Bronchus fibroblast of lung (primary cell): ENCODE measurements at places on chromosomes 2 and 18. TPM values are rescaled to one million over a fixed set of nuclear protein-coding genes. Genes with fewer than 3 reads are reported as not detected.

The PDCD1 gene
- total RNA-seq: not detected in 2 replicates

The ELOA2 gene
- not detected in 2 replicates for total RNA-seq

The CCDC148 gene
- total RNA-seq: 0.45 and 0.50 TPM in 2 replicates

The FBLN7 gene
- total RNA-seq: 1.0 and 2.0 TPM in 2 replicates

The IL36RN gene
- not detected in 2 replicates for total RNA-seq

The PLEKHM3 gene
- total RNA-seq: 4.2 and 6.1 TPM in 2 replicates

The ALPG gene
- not detected in 2 replicates for total RNA-seq

The SMIM21 gene
- not detected in 2 replicates for total RNA-seq

The ADCYAP1 gene
- total RNA-seq: 0.34 TPM in 1 of 2 replicates, not detected in the other

The SFXN5 gene
- total RNA-seq: 6.9 and 8.5 TPM in 2 replicates

The PARD6G gene
- 2.5 and 3.0 TPM in 2 replicates for total RNA-seq

The ABCG8 gene
- total RNA-seq: not detected in 2 replicates

The ME2 gene
- total RNA-seq: 39.5 and 42.4 TPM in 2 replicates

The EIF2B4 gene
- 37.5 and 39.2 TPM in 2 replicates for total RNA-seq

The ADAM17 gene
- 12.9 and 16.3 TPM in 2 replicates for total RNA-seq

The CNTNAP5 gene
- not detected in 2 replicates for total RNA-seq

The VAMP5 gene
- total RNA-seq: 98.0 and 106 TPM in 2 replicates

The KCNG2 gene
- total RNA-seq: 1.9 and 3.9 TPM in 2 replicates

The TGFBRAP1 gene
- total RNA-seq: 9.8 TPM in 2 replicates

The TSPYL6 gene
- total RNA-seq: not detected in 2 replicates

The SULT1C2 gene
- under 0.01 TPM in 1 of 2 replicates, not detected in the other for total RNA-seq

The PSMA8 gene
- not detected in 2 replicates for total RNA-seq

The COLEC12 gene
- total RNA-seq: 14.8 and 15.2 TPM in 2 replicates

The ATG4B gene
- total RNA-seq: 64.5 and 66.7 TPM in 2 replicates

The MRPL30 gene
- total RNA-seq: 27.9 and 33.3 TPM in 2 replicates

The CCDC178 gene
- 0.59 TPM in 1 of 2 replicates, not detected in the other for total RNA-seq

The PIEZO2 gene
- total RNA-seq: 1.3 and 1.8 TPM in 2 replicates

The VWC2L gene
- not detected in 2 replicates for total RNA-seq

The RPRM gene
- not detected in 2 replicates for total RNA-seq

The CYB5A gene
- 120 and 121 TPM in 2 replicates for total RNA-seq
